ENCODE measurements at places on chromosomes 1 and 21. TPM values are rescaled to one million over a fixed set of nuclear protein-coding genes. Genes with fewer than 3 reads are reported as not detected.

GRCh38 chr21:40704141-40704540, 142.8 kb downstream of the DSCAM start:
- no peak for DNase-seq
- H3K4me3 ChIP-seq: no peak overlapping the region
- no peak overlapping the region for H3K27ac ChIP-seq
- H3K27me3 ChIP-seq: no peaks in the 10 kb centered on the region

- H3K36me3 ChIP-seq: no peaks in the 10 kb centered on the region
- no peak overlapping the region for H3K4me3 ChIP-seq
- no peak overlapping the region for H3K27ac ChIP-seq
- DNase-seq: no peak
- peaks cover 18% of the 10 kb centered on the region for H3K4me1 ChIP-seq
- no peaks in the 10 kb centered on the region for H3K27me3 ChIP-seq
These were observed 429.9 kb downstream of the ADGRL2 start for GRCh38 chr1:82230667-82231066.

The MATN1 gene
- total RNA-seq: not detected

DNA sequence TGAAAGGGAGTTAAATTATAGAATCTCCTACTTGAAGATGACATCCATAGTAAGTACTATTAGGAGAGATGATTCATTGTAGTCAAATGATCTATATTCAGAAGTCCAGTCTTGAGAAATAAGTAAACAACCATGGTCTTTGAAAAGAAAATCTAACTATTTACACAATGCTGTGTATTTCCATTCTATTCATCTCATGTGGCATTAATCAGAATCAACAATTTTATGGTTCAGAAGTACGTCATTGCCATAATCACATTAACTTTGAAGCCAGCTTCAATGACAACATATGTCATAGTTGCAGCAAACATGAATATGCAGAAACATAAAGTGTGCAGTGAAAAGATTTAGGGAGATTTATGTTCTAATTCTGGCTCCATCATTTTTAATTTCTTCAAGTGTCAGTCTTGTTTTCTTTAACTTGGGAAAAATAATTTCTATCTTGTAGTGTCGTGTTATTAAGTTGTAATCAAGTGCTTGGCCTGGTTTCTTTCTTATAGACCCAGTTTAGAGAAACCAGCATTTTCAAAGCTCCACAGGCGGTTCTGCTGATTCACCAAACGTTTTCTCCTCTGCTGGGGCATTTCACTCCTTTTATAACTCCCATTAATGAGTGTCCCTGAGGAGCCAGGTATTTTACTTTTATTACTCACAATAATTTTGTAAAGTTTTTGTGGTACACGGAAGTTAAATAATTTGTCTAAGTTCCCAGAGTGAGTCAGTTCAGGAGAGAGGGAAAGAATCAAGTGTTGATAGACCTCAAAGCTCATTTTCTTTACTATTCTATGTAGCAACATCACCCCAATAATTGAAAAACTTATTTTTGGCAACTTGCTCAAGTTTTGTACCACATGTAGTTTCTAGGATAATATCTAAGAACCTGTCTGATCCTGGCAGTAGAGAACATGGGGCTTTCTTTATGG, 35.9 kb upstream of the PTGS2 start:
- no peaks in the 10 kb centered on the region for H3K36me3 ChIP-seq
- DNase-seq: no peak
- H3K27me3 ChIP-seq: no peaks in the 10 kb centered on the region
- no peaks in the 10 kb centered on the region for H3K4me1 ChIP-seq

The HCRTR1 gene
- 1.8 TPM for total RNA-seq

The CASP9 gene
- total RNA-seq: 9.1 TPM

GRCh38 chr1:109624201-109625010, 4.8 kb downstream of the AMPD2 start:
- peaks cover 29% of the 10 kb centered on the region for H3K4me1 ChIP-seq
- H3K36me3 ChIP-seq: peaks cover 34% of the 10 kb centered on the region
- H3K4me3 ChIP-seq: peak overlapping the region; percentile 20
- H3K27me3 ChIP-seq: no peaks in the 10 kb centered on the region

DNA sequence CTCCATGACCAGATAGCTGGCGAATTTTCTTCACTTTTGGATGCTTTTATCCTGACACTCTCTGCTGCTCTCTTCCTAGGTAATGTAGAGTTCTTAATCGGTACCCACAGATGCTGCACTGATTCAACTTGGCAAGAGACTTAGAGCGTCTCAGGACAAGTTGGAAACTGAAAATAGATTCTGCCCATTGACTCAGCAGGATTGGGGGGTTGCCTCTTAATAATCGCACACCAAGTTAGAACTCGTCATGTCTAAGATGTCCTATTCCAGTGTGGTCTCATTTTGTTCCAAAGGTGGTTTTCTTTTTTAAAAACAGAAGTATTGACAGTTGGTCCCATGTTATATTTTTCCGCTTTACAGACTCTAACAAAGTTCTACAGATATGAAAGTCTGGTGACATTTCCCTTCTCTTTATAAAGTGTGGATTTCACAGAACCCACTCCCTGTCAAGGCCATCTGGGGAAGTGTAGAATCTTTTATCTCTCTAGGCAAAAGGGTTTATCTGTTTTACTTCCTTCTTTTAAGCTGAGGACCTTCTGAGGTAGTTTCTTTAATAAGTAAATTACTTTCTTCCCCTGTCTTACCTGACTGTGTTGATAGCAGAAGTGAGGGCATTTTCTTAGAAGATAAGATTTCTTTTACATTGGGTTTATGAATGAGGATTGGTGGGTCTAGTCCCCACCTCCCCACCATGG, 12.1 kb upstream of the DIPK1A start:
- no peaks in the 10 kb centered on the region for H3K36me3 ChIP-seq
- no peaks in the 10 kb centered on the region for H3K4me1 ChIP-seq
- H3K27ac ChIP-seq: no peak overlapping the region
- H3K4me3 ChIP-seq: no peak overlapping the region
- H3K27me3 ChIP-seq: no peaks in the 10 kb centered on the region

The NUP210L gene
- total RNA-seq: not detected

DNA sequence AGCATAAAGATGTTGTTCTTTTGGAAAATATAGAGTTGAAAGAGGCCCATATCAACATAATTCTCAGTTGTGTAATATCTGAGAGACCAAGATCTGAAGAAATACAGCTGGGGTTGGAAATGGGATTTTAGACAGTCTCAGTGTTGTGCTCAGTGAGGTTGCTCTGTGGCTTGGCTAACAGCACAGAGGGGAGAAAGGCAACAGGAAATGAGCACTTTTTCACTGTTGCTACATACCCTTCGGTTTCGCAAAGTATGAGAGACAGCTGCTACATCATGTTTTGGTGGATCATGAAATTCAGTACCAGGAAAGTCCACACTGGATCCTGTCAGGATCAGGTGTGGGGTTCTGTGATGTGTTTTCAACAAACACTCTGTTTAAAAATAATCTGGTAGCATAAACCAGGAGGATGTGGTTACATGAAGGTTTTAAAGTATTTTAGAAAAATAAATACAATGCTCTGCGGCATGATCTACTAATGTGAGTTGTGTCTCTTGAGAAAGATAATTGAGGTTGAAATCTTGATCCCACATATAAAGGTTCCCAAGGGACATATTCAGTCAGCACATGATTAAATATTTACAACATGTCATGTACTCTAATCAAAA, 7.0 kb upstream of the GPR88 start:
- no peak overlapping the region for H3K4me3 ChIP-seq
- no peak for DNase-seq
- no peaks in the 10 kb centered on the region for H3K36me3 ChIP-seq

The ATP6V1G3 gene
- total RNA-seq: not detected

The HENMT1 gene
- 0.83 TPM for total RNA-seq

GRCh38 chr1:230898748-230899147, 30.4 kb upstream of the C1orf198 start:
- no peaks in the 10 kb centered on the region for H3K36me3 ChIP-seq
- peaks cover 8% of the 10 kb centered on the region for H3K27me3 ChIP-seq
- peaks cover 7% of the 10 kb centered on the region for H3K4me1 ChIP-seq
- H3K27ac ChIP-seq: no peak overlapping the region

- H3K4me3 ChIP-seq: no peak overlapping the region
- DNase-seq: no peak
- no peaks in the 10 kb centered on the region for H3K27me3 ChIP-seq
- no peaks in the 10 kb centered on the region for H3K4me1 ChIP-seq
- no peaks in the 10 kb centered on the region for H3K36me3 ChIP-seq
These were observed 12.0 kb upstream of the SYT14 start for GRCh38 chr1:209926045-209926444.

- no peak overlapping the region for H3K4me3 ChIP-seq
- DNase-seq: no peak
- H3K27ac ChIP-seq: no peak overlapping the region
- H3K36me3 ChIP-seq: no peaks in the 10 kb centered on the region
These were observed 497.2 kb upstream of the DEPDC1 start for GRCh38 chr1:68994096-68994495.

GRCh38 chr1:192550922-192551534, 24.5 kb upstream of the RGS1 start:
- H3K4me3 ChIP-seq: no peak overlapping the region
- H3K27ac ChIP-seq: no peak overlapping the region
- DNase-seq: no peak
- no peaks in the 10 kb centered on the region for H3K27me3 ChIP-seq

- H3K36me3 ChIP-seq: no peaks in the 10 kb centered on the region
- H3K27ac ChIP-seq: no peak overlapping the region
- H3K27me3 ChIP-seq: no peaks in the 10 kb centered on the region
- H3K4me3 ChIP-seq: no peak overlapping the region
- no peak for DNase-seq
These were observed 328.2 kb downstream of the RWDD3 start for GRCh38 chr1:95562230-95562629.

DNA sequence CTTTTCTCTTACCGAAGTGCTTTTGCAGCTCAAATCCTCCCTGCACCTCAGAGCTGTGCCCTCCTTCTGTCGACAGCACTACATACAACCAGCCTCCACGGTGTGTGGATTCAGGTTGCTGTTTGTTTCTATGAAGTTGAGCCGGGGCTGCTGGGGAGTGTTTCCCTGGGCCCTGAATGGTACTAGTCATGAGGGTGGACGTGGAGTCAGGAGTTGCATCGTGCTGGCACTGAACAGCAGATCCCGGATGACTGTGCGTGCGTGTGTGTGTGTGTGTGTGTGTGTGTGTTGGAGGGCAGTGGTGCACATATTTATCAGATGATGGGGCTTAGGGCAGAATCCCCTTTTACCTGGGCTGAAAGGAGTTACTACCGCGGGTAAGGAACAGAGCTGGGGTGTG, 47.0 kb downstream of the ACTL8 start:
- H3K36me3 ChIP-seq: no peaks in the 10 kb centered on the region
- no peak overlapping the region for H3K4me3 ChIP-seq
- no peak overlapping the region for H3K27ac ChIP-seq
- no peaks in the 10 kb centered on the region for H3K4me1 ChIP-seq
- no peaks in the 10 kb centered on the region for H3K27me3 ChIP-seq

The SLC1A7 gene
- total RNA-seq: 0.99 TPM

- H3K27ac ChIP-seq: peak overlapping the region; percentile 23
- H3K36me3 ChIP-seq: no peaks in the 10 kb centered on the region
- no peaks in the 10 kb centered on the region for H3K27me3 ChIP-seq
- H3K4me3 ChIP-seq: no peak overlapping the region
- DNase-seq: no peak
These were observed 19.2 kb downstream of the NFASC start for GRCh38 chr1:204889681-204890383.

The GOLT1A gene
- 0.83 TPM for total RNA-seq

DNA sequence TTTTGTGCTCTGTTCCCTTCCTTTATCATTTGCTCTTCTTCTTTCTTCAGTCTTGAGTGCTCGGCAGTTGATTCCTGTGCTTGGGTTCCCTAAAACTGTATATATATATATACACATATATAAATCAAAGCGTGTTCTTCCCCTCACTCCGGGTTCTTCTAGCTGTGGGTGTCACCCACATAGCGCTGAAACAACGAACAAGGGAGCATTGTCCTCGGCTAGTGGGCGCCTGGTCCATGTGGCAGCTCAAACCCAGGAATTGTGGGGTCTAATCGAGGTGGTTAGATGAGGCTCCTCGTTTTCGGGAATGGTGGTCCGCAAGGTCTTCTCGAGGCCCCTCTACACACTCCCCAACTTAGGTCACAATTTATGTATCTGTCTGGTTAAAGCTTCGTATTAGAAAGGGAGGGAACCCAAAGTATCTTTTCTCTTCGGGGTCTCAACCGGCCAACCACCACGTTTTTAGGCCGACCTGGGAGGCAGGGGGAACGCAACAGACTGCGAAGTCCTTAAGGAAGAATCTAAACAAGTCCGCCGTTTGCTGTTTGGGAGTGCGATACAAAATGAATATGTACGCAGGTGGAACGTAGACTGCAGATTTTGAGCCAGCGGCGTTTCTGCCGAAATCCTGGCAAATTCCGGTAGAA, 504 bp upstream of the SDHC start:
- H3K36me3 ChIP-seq: no peaks in the 10 kb centered on the region
- no peak for DNase-seq
- peak overlapping the region; percentile 76 for H3K4me3 ChIP-seq
- H3K4me1 ChIP-seq: peaks cover 28% of the 10 kb centered on the region
- H3K27ac ChIP-seq: peak overlapping the region; percentile 92
- H3K27me3 ChIP-seq: no peaks in the 10 kb centered on the region

- H3K36me3 ChIP-seq: peaks cover 54% of the 10 kb centered on the region
- no peak overlapping the region for H3K4me3 ChIP-seq
- H3K4me1 ChIP-seq: no peaks in the 10 kb centered on the region
- no peaks in the 10 kb centered on the region for H3K27me3 ChIP-seq
These were observed 49.2 kb upstream of the TEKT2 start for GRCh38 chr1:36034692-36035091.

The TDRD5 gene
- total RNA-seq: 0.06 TPM

DNA sequence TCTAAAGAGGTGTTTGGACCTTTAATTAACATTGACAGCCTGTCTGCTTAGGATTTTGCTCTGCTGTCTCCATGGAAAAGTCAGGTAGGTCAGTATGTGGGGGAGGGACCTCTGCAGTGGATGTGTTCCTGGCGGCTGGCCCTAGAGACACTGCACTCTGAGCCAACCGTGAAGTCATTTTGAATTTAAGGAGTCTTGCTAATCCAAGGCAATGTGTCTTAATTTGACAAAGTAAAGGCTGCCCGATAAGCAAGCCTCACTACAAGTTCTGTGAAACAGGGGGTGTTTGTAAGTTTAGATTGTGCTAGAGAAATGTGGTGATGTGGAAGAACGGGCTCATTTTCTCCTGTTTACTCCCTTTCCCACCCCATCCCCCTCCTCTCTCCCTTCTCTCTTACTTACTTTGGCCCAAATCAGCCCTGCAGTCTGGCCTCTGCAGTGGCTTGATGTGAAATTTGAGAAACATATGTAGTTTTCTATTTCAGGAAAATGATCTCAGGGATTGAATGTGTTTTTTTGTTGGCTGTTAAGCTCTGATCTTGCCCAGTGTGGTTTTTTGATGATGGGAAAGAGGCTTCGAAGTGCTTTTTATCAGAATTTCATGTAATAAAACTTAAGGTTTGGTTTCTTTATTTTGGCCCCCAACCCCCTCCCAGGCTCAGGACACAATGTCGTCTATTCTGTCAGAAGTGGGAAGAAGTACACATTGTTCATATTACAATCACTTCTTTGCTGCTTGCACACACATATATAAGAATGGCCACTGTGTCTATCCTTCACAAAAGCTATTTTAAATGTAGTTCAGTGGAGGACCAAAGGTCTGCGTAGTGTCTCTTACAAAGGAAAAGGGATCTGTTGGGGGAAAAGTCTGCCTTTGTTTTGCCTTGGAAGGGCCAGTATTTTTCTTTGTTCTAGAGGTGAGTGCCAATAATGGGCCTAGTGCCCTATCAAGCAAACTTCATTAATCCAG, 96.6 kb downstream of the FGGY start:
- peaks cover 53% of the 10 kb centered on the region for H3K4me1 ChIP-seq
- no peaks in the 10 kb centered on the region for H3K36me3 ChIP-seq
- peak; percentile 94 for DNase-seq
- H3K27ac ChIP-seq: peak overlapping the region; percentile 84
- H3K4me3 ChIP-seq: peak overlapping the region; percentile 2
- no peaks in the 10 kb centered on the region for H3K27me3 ChIP-seq
